ENCODE measurements at places on chromosomes 5 and 9.

- no peak for DNase-seq
Measured at GRCh38 chr5:170135796-170136490, 30.2 kb downstream of the FOXI1 start.

DNA sequence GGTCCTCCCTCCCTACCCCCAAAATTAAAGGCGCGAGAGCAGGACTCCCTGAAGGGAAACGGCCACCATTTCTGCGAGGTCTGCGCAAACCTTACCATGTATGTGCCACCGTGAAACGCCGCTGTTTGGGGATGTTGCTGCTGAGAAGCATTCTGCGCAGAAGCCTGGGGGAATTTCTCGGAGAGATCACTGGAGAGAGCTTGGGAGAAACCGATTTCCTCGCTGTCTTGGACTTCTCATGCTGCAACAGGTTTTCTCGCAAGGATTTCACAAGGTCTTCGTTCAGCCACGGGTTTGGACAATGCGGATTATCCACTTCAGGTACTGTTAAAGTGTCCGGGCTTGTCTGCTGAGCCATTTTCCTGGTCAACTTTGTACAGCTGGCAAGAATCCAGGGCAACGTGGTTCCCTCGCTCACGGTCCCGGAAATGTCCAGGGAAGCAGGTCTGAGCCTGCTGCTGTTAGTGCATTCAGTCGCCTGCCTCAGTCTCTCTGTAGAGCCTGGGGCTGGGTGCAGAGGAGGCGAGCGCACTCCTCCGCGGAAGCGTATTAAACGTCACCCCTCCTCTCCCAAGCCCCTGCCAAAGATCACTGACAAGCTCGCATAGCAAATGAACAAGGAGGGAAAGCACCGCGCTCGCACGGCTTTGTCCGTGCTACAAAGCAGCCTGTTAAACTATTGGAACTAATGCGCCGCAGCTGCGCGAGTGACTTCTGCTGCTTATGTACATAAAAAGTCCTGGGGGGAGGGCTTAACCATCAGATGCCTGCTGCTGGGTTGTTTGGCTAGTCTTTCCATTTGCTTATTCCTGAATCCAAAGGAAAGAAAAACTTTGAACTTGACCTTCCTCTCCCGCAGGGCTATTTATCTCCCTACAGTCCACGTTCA is 125.1 kb downstream of the PDE4D start:
- DNase-seq: no peak

- DNase-seq: no peak
Measured at GRCh38 chr5:137392261-137392660, 106.9 kb downstream of the SPOCK1 start.

DNA sequence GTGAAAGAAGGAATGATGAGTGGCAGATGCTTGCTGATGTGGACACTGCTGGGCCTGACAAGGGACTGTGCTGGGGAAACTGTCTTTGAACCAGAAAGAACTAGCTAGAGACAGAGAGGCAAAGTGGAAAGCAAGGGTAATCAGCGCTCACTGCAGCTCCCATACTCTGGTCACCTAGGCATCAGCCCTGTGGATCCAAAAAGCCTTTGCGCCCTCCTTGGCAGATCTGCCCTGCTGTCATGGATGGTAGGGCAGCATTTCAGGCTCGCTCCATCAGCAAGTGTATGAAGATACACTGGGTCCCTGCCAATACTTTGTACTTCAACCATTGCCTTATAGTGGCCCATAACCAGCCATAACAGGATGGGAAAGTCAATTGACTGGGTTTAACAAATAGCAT is 6.6 kb upstream of the ALDH1B1 start:
- no peak for DNase-seq

- no peak for DNase-seq
Measured at GRCh38 chr5:66516550-66516949, 79.6 kb upstream of the MAST4 start.
